ENCODE measurements at places on chromosomes 2 and 18. TPM values are rescaled to one million over a fixed set of nuclear protein-coding genes. Genes with fewer than 3 reads are reported as not detected.

GRCh38 chr2:200634231-200634964, 48.6 kb downstream of the AOX1 start:
- no peak for DNase-seq

GRCh38 chr2:234630801-234631261, 133.9 kb upstream of the ARL4C start:
- DNase-seq = no peak

DNA sequence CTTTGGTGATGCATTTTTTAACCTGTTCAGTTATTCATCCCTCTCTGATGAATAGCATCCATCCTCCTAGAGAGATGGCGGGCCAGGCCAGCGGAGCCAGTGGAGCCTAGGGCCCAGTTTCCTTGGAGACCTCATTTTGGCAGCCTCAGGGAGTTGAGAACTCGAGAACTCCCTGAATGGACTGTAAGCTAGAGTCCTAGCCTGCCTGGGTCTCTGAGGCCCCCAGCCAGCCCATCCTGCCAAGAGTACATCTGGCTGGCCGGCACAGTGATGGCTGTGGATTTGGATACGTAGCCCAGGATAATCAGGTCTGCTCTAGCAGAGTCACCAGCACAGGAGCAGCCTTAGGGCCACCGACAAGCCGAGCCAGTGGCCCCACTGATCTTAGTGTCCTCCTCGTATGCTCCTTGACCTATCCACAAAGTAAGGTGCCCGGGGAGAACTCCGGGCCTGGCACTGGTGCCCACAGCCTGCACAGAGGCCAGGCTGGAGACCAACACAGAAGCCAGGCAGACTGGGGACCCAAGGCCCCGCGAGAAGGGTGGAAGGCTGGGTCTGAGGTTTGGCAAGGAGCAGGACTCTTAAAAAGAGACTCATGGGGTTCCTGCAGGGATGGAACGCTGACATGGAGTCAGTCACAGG, 110.5 kb upstream of the MCFD2 start:
- DNase-seq = no peak

DNA sequence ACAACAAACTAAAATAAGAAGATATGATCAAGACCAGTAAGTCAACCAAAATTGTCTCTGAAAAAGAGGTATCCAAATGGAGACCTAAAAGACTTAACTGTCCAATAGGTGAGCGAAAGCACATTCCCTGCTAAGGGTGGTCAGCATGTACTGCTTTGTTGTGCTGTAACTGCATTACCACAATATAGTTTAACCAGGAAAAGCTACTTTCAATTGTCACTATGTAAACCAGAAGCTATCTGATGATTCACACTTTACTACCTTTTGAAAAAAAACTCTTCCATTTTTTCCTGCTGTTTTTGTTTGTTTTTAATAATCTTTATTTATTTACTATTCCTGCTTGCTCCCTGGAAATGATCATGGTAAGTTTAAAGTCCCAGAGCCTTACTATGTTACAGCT, 36.1 kb downstream of the ASXL2 start:
- DNase-seq = no peak

DNA sequence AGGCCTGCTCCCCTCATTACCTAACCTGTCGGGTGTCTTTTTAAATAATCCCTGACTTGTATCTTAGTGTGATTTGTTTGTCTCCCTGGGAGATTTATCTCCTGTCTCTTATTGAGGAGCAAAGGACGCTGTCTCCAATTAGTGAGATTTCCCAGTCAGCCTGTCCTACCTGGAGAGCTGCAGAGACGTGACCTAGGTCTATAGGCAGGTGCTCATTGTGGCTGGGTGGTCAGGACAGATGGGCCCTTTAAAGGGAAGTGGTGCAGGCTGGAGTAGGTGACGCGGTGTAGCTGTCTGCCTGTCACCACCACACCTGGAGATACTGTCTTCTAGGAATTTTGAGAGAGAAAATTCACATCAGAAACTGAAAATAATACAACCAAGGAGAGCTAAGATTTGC, 28.0 kb downstream of the PLB1 start:
- no peak for DNase-seq

The KIAA1328 gene
- polyA plus RNA-seq = 5.4 TPM

GRCh38 chr18:59448546-59448945, 89.5 kb upstream of the LMAN1 start:
- no peak for DNase-seq

DNA sequence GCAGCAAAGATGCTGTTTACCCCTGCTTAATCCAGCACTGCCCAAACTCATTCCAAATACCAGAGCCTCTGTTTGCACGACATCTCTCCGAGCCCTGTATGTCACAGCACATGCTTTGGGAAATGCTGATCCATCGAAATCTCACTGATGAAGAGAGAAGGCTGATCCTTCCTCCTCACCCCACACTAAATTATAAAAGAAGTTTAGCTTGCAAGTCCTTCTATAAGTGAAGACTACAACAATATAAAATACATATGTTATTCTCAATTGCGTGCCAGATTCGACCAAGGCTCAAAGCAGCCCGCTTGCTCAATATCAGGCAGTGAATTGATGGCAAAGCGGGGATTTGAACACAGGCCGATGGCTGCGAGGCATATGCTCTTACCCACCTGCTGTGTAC, 30.7 kb upstream of the SLC35F6 start:
- DNase-seq = no peak

The ATF2 gene
- polyA plus RNA-seq = 20.4 TPM

The CAPN13 gene
- 1.8 TPM for polyA plus RNA-seq

Measured in urinary bladder (tissue), 4 donors.